Right renal pelvis (tissue), 4 donors: ENCODE measurements at places on chromosomes 12 and 14.

DNA sequence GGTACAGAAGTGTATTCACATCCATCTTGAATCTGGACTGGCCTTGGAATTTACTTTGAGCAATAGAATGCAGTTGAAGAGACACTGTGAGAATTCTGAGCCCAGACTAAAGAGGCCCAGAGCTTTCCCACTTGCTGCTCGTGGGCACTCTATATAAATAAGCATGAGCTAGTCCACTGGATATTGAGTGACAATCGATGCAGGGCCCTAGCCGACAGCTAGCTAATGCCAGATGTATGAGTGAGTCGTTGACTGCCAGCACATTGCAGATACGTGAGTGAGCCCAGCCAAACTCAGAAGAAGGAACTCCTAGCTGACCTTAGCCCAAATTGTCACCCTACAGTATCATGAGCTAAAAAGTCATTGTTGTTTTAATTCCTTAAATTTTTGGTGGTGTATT, 24.9 kb downstream of the NAV3 start:
- no peak for DNase-seq

- no peak for DNase-seq
Measured at GRCh38 chr12:51827925-51828818, 20.3 kb downstream of the FIGNL2 start.

DNA sequence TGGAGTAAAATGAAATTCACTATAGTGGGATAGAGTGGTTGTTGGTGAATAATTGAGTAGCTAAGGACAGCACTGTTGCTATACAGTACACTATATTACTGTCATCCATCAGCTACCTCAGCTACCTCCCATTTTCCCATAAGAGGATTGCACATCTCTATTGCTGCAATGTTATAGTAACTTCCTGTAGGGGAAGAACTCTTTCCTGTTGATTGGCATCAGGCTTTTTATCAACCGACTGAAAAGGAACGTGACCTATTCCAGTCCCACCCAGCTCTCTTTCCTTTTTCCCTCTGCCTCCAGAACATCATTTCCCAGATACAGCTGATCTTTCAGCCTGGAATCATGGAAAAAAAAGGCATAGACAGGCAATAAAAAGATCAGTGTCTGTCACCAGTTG, 117.4 kb downstream of the ADAMTS20 start:
- no peak for DNase-seq

- no peak for DNase-seq
Measured at GRCh38 chr12:91179315-91179714, 3.3 kb downstream of the DCN start.
